ENCODE measurements at places on chromosomes 2 and 18.

GRCh38 chr2:27664154-27664574 is 475 bp downstream of the SLC4A1AP start:
- H3K4me1 ChIP-seq = peaks cover 29% of the 10 kb centered on the region
- H3K27me3 ChIP-seq = no peaks in the 10 kb centered on the region
- DNase-seq = no peak
- no peaks in the 10 kb centered on the region for H3K36me3 ChIP-seq
- H3K4me3 ChIP-seq = peak overlapping the region; percentile 91

GRCh38 chr18:62583376-62583775 is 60.6 kb downstream of the ZCCHC2 start:
- DNase-seq = no peak
- peaks cover 43% of the 10 kb centered on the region for H3K36me3 ChIP-seq
- no peaks in the 10 kb centered on the region for H3K27me3 ChIP-seq
- no peak overlapping the region for H3K4me3 ChIP-seq
- peaks cover 17% of the 10 kb centered on the region for H3K4me1 ChIP-seq

- DNase-seq = no peak
- H3K27ac ChIP-seq = peak overlapping the region; percentile 95
- H3K36me3 ChIP-seq = peaks cover 58% of the 10 kb centered on the region
- H3K27me3 ChIP-seq = no peaks in the 10 kb centered on the region
- no peak overlapping the region for H3K4me3 ChIP-seq
These were observed 35.2 kb downstream of the ST3GAL5 start for GRCh38 chr2:85853499-85854165.

GRCh38 chr2:232097758-232098157 is 136.2 kb downstream of the DIS3L2 start:
- DNase-seq = no peak
- no peak overlapping the region for H3K27ac ChIP-seq
- H3K4me1 ChIP-seq = no peaks in the 10 kb centered on the region

DNA sequence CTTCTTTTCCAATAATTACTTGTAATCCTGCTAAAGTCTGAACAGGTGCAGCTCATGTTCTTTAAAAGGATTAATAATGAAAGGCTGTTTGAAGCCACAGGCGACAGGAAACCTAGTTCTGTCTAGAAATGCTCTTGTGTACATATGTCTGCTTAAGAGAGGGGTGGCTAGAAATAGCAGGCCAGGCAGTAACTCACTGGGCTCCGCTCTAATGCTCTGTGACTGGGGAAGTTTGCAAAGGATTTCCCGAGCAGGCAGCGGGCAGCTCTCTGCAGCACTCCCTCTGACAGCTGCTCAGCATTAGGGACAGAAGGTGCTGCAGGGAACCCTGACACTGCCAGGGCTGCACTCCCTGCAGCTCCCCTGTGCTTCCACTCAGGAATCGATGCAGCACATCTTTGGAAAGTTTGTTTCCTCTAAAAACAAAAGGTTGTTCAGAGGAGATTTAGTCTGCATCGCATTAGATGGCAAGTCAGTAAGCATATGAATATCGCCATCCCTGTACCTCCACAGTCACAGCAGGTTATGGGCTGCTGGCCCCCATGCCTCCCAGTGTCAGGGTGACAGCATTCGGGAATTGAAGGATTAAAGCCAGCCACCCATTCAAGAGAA is 33.1 kb upstream of the TTC39C start:
- H3K27me3 ChIP-seq = no peaks in the 10 kb centered on the region
- peaks cover 4% of the 10 kb centered on the region for H3K4me1 ChIP-seq
- no peak for DNase-seq
- H3K36me3 ChIP-seq = no peaks in the 10 kb centered on the region

- peaks cover 7% of the 10 kb centered on the region for H3K36me3 ChIP-seq
- no peak overlapping the region for H3K4me3 ChIP-seq
- peaks cover 12% of the 10 kb centered on the region for H3K4me1 ChIP-seq
- H3K27me3 ChIP-seq = no peaks in the 10 kb centered on the region
- H3K27ac ChIP-seq = no peak overlapping the region
These were observed 98.5 kb downstream of the ATAD2B start for GRCh38 chr2:23828256-23828980.

DNA sequence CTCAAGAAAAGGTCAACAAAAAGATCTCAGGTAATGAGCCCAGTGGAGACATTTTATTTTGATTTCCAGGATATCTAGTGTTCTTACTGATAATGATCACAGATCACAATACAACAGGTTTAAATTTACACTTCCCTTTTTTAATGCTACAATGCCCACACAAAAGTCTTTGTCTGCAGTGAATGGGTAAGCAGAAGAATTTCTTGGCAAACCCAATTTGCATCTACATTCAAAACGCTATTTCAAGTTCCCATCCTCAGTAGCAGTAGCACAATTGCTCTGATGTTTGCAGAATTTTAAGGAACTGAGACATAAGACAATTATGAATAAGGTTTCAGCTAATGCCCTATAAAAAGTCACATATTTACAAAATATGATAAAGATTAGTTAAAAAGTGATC is 929.4 kb upstream of the PIK3C3 start:
- H3K27ac ChIP-seq = no peak overlapping the region
- H3K36me3 ChIP-seq = no peaks in the 10 kb centered on the region
- H3K4me3 ChIP-seq = no peak overlapping the region
- no peaks in the 10 kb centered on the region for H3K27me3 ChIP-seq

GRCh38 chr2:172052000-172052983 is 33.0 kb upstream of the DLX1 start:
- no peaks in the 10 kb centered on the region for H3K27me3 ChIP-seq
- no peaks in the 10 kb centered on the region for H3K36me3 ChIP-seq
- H3K4me3 ChIP-seq = no peak overlapping the region

All from spleen (tissue), 13 donors.